Stimulated activated CD4-positive, alpha-beta T cell treated with anti-CD3 and anti-CD28 coated beads, Interleukin-4, amount 100 ng/mL, for 48 hours (primary cell): ENCODE measurements at places on chromosomes 12 and 14.
A peak's percentile ranks its signal among the peaks of the same experiment; 100 is the strongest.

- DNase-seq, result no peak
Measured at GRCh38 chr14:65993103-65993502, 493.1 kb upstream of the CCDC196 start.

- no peak for DNase-seq
Measured at GRCh38 chr14:97426776-97427175, 629.6 kb downstream of the VRK1 start.

GRCh38 chr12:103881261-103881660 lies 40.2 kb upstream of the NT5DC3 start:
- no peak for DNase-seq

- DNase-seq, result no peak
Measured at GRCh38 chr12:19238540-19238939, 109.0 kb downstream of the PLEKHA5 start.

- DNase-seq, result no peak
Measured at GRCh38 chr12:98719515-98720504, 74.7 kb downstream of the APAF1 start.

GRCh38 chr12:106106061-106106566 lies 32.6 kb downstream of the NUAK1 start:
- no peak for DNase-seq

DNA sequence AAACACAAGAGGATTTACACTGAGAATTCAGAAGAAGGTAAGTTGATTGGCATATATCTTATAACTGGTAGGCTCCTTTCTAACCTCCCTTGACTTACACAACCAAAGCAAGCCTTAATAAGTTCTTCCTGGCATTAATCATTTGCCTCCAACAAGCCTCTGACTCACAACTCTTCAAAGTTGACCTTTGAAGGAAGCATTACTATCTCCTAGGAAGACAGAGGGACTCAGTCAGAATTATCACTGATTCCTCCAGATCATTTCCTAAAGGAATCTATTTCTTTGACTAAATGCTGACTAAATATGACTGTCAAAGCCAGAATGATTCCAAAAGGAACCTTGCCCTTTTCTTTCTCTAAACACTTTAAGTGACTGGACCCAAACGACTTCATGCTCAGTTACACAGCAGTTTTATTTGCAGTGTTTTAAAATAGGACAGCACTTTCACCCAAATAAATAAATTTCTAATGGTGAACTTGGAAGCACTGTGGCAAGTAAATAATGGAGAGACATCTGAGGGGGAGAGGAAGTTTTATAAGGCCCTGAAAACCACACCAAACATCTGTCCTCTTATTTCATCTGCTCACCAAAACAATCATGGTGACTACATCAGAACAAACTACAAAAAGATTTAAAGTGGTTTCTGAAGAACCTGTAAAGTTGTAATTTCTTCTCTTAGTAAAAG lies 128.2 kb downstream of the KLHL28 start:
- no peak for DNase-seq

- no peak for DNase-seq
Measured at GRCh38 chr12:104247698-104248097, 32.1 kb downstream of the TXNRD1 start.

GRCh38 chr14:104571246-104571645 lies 8.3 kb upstream of the C14orf180 start:
- no peak for DNase-seq

DNA sequence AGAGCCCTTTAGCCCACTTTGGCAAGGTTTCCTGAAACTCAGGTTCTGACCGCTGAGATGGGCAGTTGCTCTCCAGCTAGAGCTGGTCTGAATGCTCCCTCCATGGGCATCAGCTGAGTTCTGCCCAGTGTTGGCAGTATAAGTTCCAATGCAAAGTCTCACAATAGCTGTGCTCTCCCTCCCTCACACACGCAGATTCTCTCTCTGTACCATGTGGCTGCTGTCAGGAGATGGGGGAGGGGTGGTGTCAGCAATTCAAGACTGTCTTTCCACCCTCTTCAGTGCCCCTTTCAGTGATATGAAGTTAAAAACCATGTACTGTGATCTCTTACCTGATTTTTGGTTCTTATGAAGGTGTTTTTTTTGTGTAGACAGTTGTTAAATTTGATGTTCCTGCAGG lies 164.3 kb upstream of the PLEKHA5 start:
- DNase-seq, result no peak

- no peak for DNase-seq
Measured at GRCh38 chr14:31945074-31945613, 132.0 kb upstream of the ARHGAP5 start.

DNA sequence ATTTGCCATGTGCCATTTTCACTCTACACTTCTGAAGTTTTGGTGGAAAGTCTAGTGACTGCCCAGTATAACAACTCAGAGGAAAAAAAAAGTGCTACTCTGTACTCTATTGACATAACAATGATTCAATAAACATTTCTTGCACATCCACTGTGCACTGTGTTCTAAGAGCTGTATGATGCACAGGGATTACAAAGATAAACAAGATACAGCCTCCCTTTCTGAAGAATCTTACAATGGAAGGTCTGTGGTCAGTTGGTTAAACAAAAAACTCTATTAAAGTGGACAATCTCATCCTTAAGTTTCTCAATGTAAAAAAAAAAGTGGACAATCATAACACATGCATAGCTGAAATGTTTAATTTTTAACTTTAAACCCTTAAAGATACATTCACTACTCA lies 105.7 kb upstream of the RASSF8 start:
- no peak for DNase-seq

DNA sequence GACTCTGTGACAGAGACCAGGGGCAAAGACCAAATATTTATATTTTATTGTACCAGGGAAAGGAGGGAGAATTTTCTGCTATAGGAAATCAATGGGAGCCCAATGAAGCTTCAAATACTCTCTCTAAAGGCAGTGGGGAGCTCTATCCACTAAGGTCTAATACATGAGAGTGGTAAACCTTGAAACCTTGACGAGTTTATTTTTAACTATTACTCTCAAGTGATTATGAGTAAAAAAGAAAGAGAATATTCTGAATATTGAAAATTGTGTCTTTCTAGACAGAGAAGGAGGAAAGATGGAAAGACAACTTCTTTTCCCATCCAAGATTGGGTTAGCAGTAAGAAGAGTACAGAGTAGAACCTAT lies 1722.1 kb upstream of the SEL1L start:
- no peak for DNase-seq

GRCh38 chr14:94161981-94162380 lies 12.1 kb upstream of the PPP4R4 start:
- DNase-seq, result no peak

DNA sequence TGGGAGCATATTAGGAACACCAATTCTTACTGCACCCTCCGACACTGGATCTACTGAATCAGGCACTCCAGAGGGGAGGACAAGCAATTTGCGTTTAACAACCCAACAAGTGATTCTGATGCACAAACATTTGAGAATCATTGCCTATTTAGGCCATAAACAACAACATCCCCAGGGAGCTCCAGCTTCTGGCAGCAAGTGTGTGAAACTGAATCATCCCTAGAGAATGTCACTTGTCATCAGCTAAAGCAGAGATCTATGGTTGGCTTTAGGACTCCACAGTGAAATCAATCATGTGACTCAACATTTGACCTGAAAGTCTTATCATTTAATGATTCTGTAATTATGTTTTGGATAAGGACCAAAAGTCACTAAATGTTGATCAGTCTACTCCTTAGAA lies 505.0 kb upstream of the FLRT2 start:
- DNase-seq, result no peak

- no peak for DNase-seq
Measured at GRCh38 chr14:20976291-20976690, 13.5 kb upstream of the METTL17 start.

- no peak for DNase-seq
Measured at GRCh38 chr12:104866291-104866690, 91.8 kb downstream of the SLC41A2 start.

- no peak for DNase-seq
Measured at GRCh38 chr14:79581912-79582576, 629.3 kb downstream of the DIO2 start.

- no peak for DNase-seq
Measured at GRCh38 chr14:71116568-71117122, 209.4 kb downstream of the PCNX1 start.

DNA sequence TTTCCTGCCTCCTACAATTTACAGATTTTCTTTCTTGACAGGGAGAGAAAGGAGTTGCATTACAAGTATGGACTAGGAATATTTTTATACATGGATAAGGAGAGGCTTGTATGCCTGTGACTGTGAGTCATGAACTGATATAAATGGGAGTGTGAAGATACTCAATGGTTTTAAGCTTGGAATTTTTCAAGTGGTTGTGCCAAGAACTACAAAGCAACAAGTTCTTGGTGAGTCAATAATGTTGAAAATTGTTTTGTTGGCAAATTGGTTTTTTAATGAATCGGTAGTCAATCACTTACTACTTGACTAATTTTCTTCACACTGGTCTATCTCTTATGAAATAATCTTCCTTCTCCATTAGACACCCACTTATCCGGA lies 58.9 kb upstream of the HMGA2 start:
- DNase-seq, result no peak

GRCh38 chr12:112161711-112162110 lies 36.4 kb downstream of the TRAFD1 start:
- DNase-seq, result no peak

GRCh38 chr12:93530358-93530757 lies 42.1 kb upstream of the SOCS2 start:
- no peak for DNase-seq

- no peak for DNase-seq
Measured at GRCh38 chr12:31828071-31828470, 99.2 kb upstream of the AMN1 start.

DNA sequence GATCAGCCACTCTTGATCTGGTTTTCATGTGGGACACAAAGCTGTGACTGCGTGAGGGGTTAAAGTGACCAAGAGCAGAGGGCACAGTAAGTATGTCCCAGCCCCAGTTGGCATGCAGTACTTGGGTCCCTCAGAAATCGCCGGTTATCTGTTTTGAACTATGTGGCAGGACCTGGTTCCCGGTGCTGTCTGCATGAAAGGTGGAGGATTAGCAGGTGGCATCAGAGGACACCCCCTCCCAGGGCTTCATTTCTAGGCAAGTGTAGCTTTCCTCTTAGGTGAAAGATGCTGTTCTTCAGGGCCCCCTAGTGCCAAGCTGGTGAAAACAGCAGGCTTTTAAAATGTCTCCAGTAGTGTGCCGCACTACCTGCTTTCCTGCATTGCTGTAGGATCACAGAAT lies 57.1 kb downstream of the ATG14 start:
- peak; percentile 22 for DNase-seq

- no peak for DNase-seq
Measured at GRCh38 chr12:5830111-5830510, 114.9 kb downstream of the ANO2 start.

- DNase-seq, result no peak
Measured at GRCh38 chr14:61186341-61187195, 94.6 kb downstream of the TMEM30B start.

DNA sequence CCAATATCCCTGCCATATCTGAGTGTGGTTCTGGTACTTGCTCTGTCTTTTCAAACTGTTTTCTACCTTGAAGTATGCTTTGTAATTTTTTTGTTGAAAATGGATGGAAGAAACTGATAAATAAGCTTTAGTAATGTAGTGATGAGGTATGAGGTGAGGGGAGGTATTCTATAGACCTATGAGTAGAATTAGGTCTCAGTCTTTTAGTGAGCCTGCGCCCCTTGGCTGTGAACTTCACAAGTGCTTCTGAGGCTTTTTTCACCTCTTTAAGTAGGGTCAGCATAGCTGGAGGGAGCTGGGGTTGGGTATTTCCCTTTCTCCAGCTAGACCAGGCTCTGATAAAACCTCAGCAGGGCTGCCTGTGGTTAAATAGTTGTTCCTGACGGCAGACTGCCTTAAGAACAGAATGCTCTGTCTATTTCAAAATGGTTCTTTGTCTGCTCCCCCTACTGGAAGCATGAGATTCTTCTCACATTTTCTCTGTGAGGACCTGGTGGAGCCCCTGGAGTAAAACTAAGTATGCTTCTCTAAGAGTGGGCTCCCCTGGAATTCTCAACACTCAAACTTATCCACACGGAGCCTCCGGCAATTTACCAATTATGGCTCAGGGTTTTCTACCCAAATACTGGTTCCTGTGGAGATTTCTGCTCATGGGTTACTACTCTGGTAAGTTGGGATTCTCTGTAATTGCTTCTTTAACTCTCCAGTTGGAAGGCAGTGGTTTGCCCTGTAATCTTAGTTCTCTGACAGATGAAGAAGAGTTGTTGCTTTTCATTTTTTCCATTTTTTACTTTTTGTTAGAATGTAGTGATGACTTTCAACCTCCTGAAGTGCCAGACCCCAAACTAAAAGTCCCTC lies 13.1 kb downstream of the KRT5 start:
- DNase-seq, result no peak

GRCh38 chr12:88716240-88716639 lies 136.0 kb upstream of the KITLG start:
- DNase-seq, result no peak

GRCh38 chr12:93373961-93374656 lies 3.6 kb upstream of the NUDT4 start:
- DNase-seq, result no peak

DNA sequence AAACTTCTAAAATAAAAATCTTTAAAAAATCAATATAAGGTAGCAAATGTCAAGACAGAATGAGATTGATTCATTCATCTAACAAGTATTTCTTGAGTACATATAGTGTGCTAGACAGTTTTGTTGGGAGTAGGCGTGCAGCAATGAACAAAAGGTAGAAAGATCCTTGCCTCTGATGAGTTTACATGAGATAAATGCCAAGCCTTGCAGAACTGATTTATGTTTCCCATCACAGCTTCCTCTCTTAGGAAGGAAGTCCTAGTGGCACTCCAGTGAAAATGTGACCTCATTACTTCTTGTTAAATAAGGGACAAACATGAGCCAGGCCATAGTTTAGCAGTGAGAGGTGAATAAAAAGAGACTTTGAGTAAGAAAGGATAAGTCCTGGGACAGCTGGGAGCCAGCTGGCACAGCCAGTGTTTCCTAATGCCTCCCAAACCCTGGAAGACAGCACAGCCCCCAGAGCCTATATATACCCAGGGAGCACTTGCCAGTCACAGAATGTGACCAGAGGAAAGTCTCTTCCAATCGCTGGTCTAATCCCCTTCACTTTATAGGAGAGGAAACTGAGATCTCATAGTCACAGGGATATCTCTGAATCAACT lies 4.7 kb upstream of the COCH start:
- DNase-seq, result no peak

DNA sequence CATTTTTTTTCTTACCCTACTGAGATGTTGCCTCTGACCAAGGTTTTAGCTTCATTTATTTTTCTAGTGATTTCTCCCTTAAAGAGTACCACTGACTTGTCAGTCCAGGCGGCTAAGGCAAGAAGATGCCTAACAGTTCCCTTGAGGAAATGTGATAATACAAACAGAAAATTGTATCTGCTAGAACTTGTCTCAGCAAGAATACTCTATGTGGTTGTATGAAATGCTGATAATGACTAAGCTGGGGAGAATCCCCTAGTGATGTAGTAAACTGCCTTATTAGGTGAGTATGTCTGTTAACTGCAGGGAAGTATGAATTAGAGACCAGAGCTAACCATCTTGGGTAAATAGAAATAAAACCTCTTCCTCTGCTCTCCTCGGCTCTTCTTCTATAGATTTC lies 6.7 kb downstream of the C12orf54 start:
- DNase-seq, result no peak

GRCh38 chr12:116141110-116141832 lies 136.2 kb downstream of the MED13L start:
- no peak for DNase-seq

- DNase-seq, result no peak
Measured at GRCh38 chr12:105933671-105934665, 204.8 kb downstream of the NUAK1 start.
